Activated gamma-delta T cell (primary cell): ENCODE measurements at places on chromosomes 5 and 9.
A peak's percentile ranks its signal among the peaks of the same experiment; 100 is the strongest.

DNA sequence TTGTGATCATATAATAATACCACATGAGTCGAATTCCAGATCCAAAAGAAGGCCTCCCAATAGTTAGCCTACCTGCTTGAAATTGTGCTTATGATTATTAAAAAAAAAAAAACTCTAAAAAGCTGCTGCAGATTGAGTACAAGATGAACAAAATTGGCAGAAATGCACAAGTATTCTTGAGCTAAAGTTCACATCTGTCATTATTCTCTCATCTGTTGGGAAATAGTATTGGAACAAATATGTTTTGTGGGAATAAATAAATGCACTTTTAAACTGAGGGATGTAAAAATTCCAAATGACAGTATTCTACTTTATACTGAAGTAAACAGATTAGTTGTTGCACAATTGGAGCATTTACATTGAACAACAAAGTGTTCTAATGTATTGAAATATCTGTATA, 15.7 kb downstream of the DAB2 start:
- no peak for DNase-seq

GRCh38 chr5:120361941-120362340, 102.2 kb upstream of the PRR16 start:
- DNase-seq = no peak

DNA sequence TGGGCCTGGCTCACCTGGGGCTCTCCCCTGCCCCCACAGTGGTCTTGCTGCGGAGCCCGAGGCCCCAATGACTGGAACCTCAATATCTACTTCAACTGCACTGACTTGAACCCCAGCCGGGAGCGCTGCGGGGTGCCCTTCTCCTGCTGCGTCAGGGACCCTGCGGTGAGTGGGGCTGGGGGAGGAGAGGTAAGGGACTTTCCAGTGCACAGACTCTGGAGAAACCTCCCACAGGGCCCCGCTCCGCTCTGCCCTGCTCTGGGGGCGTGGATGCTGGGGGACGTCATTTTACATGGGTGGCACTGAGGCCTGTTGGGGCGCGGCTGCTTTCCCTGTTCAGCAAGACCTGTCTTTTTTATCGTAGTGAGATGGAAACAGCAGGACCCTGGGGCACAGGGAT, 7.6 kb downstream of the TSPAN17 start:
- no peak for DNase-seq

- no peak for DNase-seq
These were observed 77.5 kb downstream of the SPATA31C2 start for GRCh38 chr9:88060746-88061145.

- DNase-seq = no peak
These were observed 317.4 kb downstream of the KDM4C start for GRCh38 chr9:7075154-7075553.

- no peak for DNase-seq
These were observed 132.1 kb downstream of the PDZD2 start for GRCh38 chr5:31770998-31771397.

GRCh38 chr9:117917873-117918272, 213.7 kb downstream of the TLR4 start:
- no peak for DNase-seq

- DNase-seq = no peak
These were observed 26.5 kb downstream of the FLT4 start for GRCh38 chr5:180622910-180623309.

- no peak for DNase-seq
These were observed 8.2 kb downstream of the PBX3 start for GRCh38 chr9:125755340-125755739.

DNA sequence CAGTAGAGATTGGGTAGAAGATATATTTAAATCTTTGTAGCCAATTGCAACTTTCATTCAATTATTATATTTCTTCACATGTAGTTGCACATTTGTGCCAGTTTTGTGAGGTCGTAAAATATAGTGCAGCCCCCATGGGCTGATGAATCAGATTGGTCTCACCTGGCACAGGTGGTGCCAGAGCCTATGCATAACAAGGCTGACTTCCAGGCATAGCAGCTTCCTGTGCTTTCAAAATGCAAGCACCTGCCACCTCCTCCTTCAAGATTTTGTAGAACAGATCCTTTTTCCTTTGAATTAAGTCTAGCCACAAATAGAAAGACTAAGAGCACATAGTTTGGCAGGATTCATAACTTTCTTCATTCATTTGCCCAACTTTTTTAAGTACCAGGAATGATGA, 87.1 kb downstream of the STARD4 start:
- DNase-seq = no peak

- DNase-seq = no peak
These were observed 11.8 kb upstream of the FCN1 start for GRCh38 chr9:134929193-134930158.

GRCh38 chr5:83827111-83827557, 106.5 kb upstream of the HAPLN1 start:
- no peak for DNase-seq

GRCh38 chr9:94086486-94087345, 2.5 kb downstream of the PTPDC1 start:
- no peak for DNase-seq

DNA sequence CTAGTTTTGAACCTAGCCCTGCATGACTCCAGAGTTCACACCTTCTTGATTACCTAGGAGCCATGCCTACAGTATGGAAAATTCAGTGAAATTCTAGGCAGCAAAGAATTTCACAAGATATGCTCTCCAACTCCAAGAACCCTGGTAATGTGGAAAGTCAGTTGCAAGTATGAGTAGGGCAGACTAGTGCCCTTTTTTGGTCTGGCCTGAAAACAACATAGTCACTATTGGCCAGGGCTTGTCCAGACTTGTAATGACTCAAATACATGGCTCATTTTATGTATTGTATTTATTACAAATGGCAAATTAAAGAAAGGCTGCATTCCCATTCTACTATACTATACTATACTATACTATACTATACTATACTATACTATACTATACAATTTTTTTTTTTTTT, 160.4 kb downstream of the ESM1 start:
- no peak for DNase-seq

GRCh38 chr5:169904508-169904907, 75.8 kb downstream of the INSYN2B start:
- no peak for DNase-seq

- no peak for DNase-seq
These were observed 44.0 kb upstream of the RNU6ATAC start for GRCh38 chr9:134208310-134208841.

DNA sequence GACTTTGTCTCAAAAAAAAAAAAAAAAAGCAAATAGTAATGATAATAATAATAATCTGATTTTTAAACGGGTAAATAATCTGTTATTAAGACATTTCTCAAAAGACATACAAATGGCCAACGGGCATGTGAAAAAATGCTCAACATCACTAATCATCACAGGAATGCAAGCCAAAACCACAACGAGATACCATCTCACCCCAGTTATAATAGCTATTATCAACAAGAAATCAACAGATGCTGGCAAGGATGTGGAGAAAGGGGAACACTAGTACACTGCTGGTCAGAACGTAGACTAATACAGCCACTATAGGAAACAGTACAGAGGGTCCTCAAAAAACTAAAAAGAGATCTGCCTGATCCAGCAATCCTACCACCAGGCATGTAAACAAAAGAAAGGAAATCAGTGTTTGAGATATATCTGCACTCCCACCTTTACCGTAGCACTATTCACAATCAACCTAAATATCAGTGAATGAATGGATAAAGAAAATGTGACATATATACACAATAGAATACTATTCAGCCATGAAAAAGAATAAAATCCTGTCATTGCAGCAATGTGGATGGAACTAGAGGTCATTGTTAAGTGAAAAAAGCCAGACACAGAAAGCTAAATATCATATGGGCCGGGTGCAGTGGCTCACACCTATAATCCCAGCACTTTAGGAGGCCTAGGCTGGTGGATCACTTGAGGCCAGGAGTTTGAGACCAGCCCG, 24.9 kb downstream of the VAV2 start:
- DNase-seq = no peak

DNA sequence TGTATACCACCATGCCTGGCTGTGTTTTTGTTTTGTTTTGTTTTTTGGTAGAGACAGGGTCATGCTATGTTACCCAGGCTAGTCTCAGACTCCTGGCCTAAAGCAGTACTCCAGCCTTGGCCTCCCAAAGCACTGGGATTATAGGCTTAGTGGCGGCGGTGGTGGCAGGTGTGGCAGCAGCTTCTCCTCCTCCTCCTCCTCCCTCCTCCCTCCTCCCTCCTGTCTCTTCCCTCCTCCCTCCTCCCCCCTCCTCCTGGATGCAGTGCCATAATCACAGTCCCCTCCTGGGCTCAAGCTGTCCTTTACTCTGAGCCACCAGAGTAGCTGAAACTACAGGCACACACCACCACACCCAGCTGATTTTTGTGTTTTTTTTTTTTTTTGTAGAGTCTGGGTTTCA, 71.2 kb downstream of the UHRF2 start:
- DNase-seq = no peak

DNA sequence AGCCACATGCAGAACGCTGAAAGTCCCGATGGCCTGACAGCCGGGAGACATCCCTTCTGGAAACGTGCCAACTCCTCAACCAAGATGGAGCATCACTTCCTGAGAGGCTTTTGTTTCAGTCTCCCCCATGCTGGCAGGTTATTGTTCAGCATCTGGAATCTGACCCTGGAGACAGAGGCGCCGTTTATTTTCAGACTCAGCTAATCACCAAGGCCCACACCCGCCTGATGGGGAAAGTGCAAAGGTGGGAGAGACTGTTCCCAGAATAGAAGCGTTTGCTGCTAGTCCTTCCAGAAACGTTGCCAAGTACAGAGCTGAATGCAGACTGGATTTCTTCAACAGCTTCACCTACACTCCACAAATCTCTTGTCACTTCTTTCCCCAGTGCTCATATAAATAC, 41.8 kb upstream of the S1PR3 start:
- DNase-seq = no peak

DNA sequence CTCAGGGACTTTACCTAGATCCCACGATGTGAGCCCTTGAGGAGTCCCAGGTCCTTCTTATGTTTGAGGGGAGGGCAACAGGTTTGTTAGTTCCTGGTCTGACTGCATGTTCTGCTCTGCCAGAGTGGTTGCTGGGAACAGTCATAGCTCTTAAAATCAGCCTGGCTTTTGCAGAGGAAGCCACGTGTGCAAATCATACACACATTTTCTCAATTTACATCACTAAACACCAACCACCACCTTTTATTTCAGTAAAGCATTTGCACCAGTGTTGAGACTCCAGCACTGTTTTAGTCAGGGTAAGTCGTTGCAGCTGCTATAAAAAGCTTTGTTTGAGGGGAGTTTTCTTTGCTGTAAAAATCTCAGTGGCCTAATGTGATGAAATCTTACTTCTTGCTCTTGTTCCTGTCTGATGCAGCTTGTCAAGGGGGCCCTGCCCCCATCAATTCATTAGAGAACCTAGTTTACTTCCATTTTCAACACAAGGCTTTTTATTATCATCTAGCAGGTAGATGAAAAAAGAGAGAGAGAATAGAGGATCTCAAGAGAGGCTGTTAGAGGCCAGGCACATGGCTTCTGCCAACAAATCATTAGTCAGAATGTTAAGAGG, 70.3 kb upstream of the VCAN start:
- DNase-seq = no peak

DNA sequence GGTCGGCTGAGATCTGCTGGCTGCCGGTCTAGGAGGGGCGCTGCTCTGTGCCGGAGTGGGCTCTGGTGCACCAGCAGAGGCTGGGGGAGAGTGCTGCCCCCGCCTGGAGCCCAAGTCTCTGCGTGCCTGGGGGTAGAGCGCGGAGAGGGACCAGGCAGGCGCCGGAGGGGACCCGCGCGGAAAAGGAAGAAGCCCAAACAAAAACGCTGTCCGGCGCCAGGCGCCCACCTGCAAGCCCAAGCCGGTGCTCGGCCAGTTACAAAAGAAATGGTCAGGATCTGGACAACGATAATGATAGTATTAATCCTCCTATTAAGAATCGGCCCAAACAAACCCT, 571 bp upstream of the S1PR3 start:
- no peak for DNase-seq

DNA sequence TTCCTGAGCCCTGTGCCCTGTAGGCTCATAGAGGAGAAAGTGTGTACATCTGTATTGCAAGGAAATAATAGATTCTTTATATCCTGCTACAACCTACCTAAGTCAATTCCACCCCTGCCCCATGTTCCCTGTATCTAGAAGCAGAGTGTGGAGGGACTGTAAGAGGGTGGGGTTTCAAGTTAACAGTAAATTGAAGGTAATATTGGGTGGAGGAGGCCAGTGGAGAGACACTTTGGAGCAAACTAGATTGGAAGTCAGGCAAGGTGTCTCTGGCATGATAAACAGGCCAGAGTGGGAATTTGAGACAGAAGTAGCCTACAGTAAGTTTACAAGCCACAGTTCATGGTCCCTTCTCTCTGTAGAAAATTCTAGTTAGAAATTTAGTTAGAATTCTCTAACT, 2.3 kb upstream of the HEMGN start:
- DNase-seq = no peak

- no peak for DNase-seq
These were observed 38.7 kb upstream of the SH3PXD2B start for GRCh38 chr5:172493002-172493401.

DNA sequence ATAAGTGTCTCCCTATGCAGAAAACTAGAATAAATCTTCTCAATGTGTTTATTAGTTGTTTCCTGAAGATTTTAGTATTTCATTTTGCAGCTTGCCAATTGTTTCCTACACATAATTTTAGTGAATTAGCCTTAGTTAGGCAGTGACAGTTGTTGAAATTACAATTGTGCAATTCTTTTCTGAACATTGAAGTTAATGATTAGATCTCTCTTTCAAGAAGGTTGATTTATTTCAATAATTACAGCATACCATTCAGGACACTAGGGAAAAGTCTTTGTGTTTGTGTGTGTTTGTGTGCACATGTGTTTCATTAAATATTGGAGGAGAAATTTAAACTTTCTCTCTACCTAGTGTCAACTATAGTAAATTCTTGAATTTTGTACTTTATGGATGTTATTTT, 199.6 kb upstream of the MPDZ start:
- no peak for DNase-seq

DNA sequence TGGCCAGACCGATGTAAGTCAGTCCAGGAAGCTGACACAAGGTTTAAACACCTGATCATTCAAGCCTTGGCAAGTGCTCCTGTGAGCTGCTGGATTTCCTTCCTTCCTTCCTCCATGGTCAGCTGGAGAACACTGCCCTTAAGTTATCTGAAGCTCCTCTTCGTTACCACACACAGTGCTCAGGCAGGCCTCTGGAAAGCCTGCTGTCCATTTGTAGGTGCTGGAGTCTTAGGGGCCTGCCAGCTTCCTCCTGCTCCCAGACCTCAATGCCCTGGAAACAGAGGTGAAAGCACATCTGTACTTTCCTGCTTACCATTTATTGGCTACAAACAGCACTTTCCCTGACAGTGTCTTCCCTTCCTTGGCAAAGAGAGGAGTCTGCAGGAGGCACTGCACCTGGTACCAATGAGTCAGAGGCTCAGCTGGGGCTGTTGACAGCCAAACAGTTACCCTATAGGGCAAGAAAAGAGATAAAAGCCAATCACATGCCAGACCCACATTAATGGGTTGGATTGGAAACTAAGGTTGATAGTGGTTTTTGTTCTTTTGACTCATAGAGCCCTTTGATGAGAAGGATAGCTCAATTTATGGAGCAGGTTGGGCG, 72.6 kb upstream of the PUM3 start:
- DNase-seq = no peak

- DNase-seq = peak; percentile 60
These were observed 21.5 kb downstream of the PLPP7 start for GRCh38 chr9:131310833-131311554.
